ENCODE measurements at places on chromosomes 13 and 19.

GRCh38 chr13:91207261-91207660, 140.2 kb upstream of the MIR17HG start:
- no peak for DNase-seq

DNA sequence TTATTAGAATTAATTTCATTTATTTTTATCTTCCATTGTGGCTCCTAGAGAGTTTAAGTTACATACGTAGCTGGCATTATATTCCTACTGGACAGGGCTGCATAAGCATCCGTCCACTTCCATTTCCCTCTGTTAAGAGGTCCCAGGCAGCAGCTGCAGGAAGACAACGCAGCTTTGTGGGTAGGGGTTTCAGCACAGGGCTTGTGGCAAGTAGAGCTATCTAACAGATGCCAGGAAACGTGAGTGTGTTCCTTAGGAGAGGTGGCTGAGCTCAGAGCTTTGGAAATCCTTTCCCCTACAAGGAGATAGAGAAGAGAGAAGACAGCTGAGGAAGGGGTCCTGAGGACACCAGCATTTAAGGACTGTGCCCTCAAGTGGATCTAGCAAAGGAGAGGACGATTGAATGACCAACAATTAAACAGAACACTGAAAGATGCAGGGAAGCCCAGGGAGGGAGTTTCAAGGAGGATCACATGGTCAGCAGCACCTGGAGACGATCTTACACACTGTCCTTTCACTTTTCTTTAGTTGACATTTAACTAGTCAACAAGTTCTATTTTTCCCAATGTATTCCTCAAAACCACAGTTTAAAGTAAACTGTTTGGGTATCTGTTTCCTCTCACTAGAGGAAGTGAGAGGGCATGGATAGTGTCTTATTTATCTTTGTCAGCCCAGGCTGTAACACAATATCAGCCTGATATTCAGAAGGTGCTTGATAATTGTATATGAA, 2.3 kb upstream of the N4BP2L1 start:
- no peak for DNase-seq

DNA sequence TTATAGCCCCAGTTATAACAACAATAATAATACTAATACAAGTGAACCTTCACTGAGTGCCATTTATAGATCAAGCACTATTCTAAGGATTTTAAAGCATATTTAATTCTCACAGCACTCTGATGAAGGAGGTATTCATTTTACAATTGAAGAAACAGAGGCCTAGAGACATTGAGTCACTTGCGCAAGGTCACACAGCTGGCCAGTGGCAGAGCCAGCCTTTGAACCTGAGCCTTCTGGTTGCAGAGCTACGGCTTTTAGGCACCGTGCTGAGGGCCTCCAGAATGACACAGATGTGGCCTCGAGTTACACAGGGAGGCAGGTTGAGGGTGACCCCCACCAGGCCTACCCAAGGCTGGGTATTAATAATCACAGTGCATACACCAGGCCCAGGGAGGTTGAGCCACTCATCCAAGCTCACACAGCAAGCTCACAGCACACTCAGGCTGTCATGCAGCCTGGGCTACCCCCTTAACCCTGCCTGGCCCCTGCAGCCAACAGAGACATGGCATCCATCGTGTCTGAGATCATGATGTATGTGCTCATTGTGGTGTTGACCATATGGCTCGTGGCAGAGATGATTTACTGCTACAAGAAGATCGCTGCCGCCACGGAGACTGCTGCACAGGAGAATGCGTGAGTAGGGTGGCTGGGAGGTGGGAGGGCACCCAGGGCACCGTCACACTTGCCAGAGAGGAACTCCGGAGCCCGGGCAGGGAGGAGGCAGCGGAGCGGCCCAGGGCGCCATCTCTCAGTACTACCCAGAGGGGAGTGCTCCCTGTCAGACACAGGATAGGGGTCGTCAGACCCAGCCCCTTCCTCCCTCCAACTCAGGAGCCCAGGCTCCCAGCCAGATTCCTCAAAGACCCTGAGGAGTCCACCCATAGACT, 2.7 kb upstream of the HPN start:
- peak; percentile 21 for DNase-seq

- no peak for DNase-seq
Measured at GRCh38 chr13:106464076-106464475, 71.4 kb downstream of the EFNB2 start.

DNA sequence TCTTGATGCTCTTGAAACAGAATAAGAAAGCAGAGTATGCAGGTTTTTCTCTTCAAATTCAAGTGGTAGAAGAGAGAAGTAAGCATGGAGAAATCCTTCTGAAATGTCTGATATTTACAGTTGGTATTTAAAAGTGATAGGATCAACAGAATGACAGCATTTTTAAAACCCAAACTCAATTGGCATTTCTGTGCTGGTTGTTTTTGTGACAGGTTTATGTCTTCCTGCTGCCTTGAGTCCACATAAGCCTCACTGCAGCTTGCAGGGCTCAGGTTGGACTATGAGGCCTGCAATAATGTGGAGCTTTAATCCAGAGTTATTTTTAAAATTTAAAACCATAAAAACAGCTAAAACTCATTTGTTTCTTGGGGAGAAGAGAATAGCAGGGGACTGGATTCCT, 105.1 kb downstream of the ZAR1L start:
- DNase-seq = no peak
